ENCODE measurements at places on chromosomes 1 and 21. TPM values are rescaled to one million over a fixed set of nuclear protein-coding genes. Genes with fewer than 3 reads are reported as not detected.

DNA sequence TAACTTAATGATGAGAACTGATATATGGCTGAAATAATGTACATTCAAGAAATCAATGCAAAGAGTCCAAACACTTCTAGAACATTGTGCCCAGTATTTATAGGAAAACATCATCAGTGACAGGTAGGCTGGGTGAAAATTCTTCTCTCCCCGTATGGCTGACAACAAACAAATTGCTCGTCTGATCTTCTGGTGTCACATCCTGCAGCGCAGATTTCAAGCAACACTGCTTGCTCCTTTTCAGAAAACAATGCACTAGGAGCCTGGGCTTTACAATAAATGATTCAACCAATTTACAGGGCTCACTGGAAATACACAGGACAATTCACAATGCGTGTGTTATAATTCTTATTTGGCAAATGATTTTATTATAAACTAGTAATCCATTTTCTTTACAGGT is 185.3 kb downstream of the RERE start:
- no peak for DNase-seq

- DNase-seq, result no peak
These were observed 46.9 kb downstream of the S100B start for GRCh38 chr21:46557919-46558392.

- no peak for DNase-seq
These were observed 46.2 kb downstream of the USP25 start for GRCh38 chr21:15775981-15776380.

DNA sequence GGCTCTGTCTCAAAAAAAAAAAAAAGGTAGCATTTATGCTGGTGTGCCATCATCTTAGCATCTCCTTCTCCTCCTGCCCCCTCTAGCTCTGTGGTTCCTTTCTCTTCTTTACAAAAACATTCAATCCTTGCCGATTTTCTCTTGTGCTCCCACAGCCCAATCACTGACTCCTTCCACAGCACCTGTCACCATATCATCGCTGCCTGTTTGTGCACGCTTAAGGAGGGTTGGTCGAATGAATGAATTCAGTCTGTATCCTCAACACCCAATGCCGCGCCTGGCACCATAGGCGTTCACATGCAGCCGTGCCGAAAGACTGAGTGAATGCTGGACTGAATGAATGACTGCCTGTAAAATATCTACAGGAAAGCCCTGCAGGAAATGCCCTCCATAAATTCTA is 7.9 kb downstream of the RNU5D-1 start:
- DNase-seq, result no peak

DNA sequence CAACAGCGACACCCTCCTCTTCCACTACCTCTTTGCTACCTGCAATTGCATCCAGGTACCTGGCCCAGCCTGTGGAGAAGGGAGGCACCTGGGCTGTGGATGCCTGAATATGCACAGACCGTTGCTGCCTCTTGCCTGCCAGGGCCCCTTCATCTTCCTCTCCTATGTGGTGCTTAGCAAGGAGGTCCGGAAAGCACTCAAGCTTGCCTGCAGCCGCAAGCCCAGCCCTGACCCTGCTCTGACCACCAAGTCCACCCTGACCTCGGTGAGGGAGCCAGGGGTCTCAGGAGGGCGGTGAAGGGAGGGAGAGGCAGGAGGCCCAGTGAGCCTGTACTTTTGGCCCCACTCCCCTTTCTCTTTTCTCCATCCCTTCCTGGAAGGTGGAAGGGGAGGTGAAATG is 11.5 kb downstream of the PSRC1 start:
- no peak for DNase-seq

DNA sequence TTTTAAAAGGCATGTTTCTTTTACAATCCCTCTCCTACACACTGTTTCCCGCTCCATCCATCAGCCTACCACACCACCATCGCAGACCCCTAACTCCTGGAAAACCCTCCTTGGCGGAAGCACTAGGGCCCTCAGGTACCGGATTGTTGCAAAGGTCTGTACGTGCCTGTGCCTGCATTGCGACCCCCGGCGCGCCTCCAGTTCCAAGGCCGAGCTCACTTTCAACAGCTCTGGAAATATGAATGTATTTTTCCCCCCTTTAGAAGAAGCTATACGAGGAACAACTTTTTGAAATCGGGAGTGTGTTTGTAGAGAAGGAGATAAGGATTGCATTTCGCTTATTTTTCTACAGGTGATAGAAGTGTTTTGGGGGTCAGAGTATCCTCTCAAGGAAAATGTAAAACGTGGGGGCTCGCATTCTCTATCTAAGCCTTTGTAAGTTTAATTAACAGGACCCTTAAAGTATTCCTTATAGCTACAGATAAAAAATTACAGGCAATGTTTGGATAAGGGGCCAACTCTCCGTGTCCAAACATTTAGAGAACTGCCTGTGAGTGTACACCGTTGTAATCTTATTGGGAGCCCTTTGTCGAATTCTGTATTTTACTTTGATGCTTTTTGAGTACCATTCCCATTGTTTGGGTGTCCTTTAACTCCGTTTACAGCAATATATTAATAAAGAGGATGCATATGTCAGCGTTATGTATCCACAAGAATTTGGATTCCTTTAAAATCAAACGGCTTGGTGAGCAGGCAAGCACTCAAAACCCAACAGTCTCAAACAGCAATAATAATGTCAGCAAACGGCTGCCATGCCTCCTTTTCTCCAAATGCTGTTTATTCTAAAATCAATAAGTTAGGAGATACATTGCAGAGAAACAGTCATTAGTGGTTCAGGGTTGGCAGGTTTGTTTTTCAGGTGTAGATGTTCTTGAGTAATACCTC is 5.9 kb downstream of the PRRX1 start:
- no peak for DNase-seq

GRCh38 chr1:177965293-177965692 is 4.6 kb downstream of the SEC16B start:
- DNase-seq, result no peak

DNA sequence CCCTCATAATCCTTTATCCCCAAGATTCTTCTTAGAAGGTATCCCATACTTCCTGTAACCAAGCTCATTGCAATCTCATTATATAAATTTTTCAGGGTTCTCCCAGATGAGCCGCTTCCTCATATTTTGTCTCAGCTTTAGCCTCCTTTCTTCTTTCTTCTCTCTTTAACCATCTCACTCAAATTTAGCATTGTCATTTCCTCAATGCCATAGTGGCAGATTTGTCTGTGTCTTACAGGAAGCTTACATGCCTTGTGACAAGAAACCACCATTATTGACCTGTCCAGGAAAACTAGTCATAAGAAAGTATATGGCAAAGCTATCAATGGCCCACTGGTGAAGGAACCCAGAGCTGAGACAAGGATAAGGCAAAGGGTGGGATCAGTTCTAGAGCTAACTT is 6.0 kb upstream of the FCRL2 start:
- DNase-seq, result no peak

Gene ARHGAP29
- total RNA-seq, result 41.7 TPM

Gene S1PR1
- total RNA-seq, result 27.7 TPM

Measured in umbilical cord (tissue), 2 donors.